ENCODE measurements at places on chromosomes 7 and 10. TPM values are rescaled to one million over a fixed set of nuclear protein-coding genes. Genes with fewer than 3 reads are reported as not detected.
A peak's percentile ranks its signal among the peaks of the same experiment; 100 is the strongest.

- DNase-seq: no peak
These were observed 125.7 kb upstream of the MTPN start for GRCh38 chr7:136102881-136103280.

- DNase-seq: peak; percentile 50
These were observed 65.6 kb upstream of the ADO start for GRCh38 chr10:62738916-62739315.

DNA sequence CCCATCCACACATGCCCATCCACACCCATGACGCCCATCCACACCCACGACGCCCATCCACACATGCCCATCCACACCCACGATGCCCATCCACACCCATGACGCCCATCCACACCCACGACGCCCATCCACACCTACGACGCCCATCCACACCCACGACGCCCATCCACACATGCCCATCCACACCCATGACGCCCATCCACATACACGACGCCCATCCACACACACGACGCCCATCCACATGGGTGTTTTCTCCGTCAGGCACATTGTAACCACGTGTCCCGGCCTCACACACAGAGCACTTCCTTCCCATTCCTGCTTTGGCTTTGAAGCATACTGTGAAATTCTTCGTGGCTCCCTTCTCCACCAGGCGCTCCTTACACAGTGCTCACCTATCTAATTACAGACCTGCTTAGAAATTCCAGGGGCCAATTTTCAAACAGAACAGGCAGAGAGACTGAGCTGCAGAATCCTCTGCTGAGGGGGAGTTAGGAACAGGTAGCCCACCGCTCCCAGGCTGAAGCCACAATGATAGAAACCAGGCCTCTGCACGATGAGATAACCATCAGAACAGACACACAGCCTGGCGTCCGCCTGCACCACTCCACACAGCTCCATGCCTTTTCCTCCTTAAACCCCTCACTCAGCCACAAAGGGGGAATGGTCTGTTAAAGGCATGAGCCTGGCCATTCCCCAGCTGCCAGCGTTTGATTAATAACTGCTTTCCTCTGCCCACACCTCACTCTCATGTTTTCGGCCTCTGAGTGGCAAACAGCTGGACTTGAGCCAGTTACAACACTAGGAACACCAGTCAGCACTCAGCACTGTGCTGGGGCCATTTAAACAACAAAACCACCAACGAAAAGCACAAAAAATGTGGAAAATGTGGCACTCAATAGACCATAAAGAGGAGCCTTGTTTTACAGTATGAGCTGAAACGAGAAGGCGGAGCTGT is 501.6 kb downstream of the PTPRN2 start:
- no peak for DNase-seq

- no peak for DNase-seq
These were observed 21.6 kb downstream of the NPC1L1 start for GRCh38 chr7:44519546-44519945.

DNA sequence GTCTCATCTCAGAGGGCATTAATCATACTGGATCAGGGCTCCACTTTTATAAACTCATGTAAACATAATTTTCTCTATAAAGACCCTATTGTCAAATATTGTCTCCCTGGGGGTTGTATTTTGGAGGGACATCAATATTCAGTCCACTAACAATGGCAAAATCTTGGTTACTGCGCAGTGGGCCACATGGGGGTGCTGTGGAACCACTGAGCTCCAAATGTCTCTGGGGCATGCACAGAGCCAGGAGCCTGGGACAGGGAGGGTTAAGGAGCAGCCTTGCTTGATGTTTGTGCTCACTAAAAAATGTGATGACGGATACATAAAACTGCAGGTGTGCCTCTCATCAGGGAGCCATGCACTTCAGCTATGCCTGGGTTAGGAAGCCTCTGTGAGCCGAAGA is 62.1 kb upstream of the PRSS58 start:
- no peak for DNase-seq

GRCh38 chr10:64444564-64444963 is 923.4 kb downstream of the REEP3 start:
- no peak for DNase-seq

- peak; percentile 20 for DNase-seq
These were observed 26.4 kb downstream of the MYL10 start for GRCh38 chr7:101602484-101603241.

- no peak for DNase-seq
These were observed 271.2 kb upstream of the IGFBP3 start for GRCh38 chr7:46192271-46192670.

DNA sequence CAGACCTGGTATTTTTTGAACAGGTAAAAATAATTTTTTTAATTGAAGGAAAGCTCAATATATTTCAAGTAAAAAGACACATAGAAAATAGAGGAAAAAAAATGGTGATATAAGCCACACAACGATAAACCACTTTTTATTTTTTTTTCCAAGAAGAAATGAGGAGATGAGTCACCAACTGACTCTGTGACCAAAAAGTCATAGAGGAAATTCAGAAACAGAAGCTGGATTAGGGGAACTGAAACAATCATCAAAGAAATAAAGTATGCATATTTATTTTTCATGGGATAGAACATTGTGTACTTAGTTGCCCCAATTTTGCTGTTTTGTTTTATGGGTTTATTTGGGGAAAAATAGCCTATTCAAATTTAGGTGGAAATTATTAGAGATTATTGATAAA is 176.8 kb upstream of the AGR3 start:
- DNase-seq: peak; percentile 33

GRCh38 chr7:38905056-38905759 is 3.8 kb downstream of the VPS41 start:
- no peak for DNase-seq

DNA sequence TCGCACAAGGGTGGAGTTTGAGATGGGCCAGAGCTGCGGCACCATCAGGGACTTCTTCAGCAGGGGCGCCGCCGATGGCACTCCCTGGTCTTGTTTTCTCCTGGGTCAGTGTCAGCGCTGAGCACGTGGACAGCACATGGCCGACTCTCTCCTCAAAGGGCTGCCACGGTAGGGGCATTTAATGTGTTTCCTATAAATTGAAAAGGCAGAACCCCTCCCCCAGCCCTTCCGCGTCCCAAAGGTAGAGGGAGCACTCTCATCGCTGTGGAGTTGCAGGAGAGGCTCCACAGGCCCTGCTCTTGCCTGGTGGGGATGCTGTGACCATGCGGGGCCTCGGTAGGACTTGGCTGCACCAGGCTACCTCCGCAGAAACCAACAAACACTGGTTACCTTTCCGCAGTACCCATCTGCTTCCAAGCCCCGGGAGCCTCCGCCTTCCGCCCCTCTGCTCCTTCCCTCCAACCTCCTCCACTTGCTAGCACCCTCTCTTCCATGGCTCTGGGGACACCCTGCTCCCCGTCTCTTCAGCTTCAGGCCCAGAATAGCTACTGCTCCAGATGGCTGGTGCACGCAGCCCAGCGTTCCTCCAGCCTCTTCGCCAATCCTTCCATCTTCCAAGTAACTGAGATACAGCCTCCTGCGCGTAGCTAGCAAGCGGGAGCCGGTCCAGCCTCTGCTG is 166.3 kb upstream of the ADCY1 start:
- DNase-seq: no peak

GRCh38 chr10:99119258-99119748 is 116.3 kb downstream of the HPSE2 start:
- no peak for DNase-seq

DNA sequence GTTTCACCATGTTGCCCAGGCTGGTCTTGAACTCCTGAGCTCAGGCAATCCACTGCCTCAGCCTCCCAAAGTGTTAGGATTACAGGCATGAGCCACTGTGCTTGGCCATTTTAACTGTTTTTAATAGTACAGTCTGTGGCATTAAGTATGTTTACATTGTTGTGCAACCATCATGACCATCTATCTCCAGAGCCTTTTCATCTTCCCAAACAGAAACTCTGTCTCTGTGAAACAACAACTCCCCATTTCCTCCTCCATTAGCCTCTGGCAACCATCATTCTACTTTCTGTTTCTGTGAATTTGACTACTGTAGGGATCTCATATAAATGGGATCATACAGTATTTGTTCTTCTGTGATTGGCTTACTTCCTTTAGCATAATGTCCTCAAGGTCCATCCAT is 48.3 kb upstream of the SEPHS1 start:
- DNase-seq: no peak

- no peak for DNase-seq
These were observed 49.0 kb downstream of the SPOCK2 start for GRCh38 chr10:72039377-72039776.

DNA sequence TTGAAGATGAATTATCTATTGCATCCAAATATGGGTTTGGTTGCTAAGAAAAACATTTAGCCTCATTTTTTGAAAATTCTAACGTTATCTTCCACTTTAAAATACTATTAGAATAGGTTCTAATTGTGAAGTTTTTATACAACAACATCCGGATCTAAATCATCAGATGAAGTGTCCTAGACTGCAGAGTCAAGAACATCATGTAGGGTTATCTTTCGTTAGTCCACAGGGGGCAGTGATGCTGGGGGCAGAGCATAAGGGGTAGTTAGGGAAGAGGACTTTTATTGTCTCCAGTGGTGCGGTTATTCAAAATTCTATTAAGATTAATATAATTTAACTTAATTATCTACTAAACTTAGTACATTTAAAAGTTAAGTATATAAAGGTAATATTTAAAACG is 990.6 kb upstream of the PHF14 start:
- DNase-seq: no peak

- peak; percentile 44 for DNase-seq
These were observed 11.5 kb downstream of the PMS2 start for GRCh38 chr7:5997210-5997808.

- peak; percentile 41 for DNase-seq
These were observed 21.8 kb downstream of the CFAP69 start for GRCh38 chr7:90266808-90267207.

GRCh38 chr10:126108693-126109092 is 212.3 kb downstream of the FANK1 start:
- no peak for DNase-seq

- no peak for DNase-seq
These were observed 58.6 kb downstream of the GSDME start for GRCh38 chr7:24698531-24699266.

GRCh38 chr10:69959911-69960310 is 92.7 kb upstream of the MACROH2A2 start:
- no peak for DNase-seq

DNA sequence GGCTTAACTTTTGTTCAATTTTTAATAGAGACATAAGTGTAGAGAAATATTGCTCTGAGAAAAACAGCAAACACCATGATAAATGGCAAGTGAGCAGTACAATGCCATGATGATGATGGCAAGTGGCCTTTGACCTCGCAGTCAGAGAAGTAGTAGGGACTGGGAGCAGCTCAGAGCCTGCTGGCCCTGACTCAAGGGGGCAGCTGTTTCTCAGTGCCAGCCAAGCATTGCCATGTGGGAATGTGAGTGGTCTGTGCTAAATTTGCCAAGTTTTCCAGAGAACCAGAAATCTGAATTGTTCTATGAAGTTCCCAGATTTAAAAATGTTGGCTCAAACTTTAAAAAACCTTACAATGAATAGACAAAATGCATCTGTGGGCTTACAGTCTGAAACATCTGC is 187.9 kb downstream of the BICC1 start:
- no peak for DNase-seq

GRCh38 chr10:131692176-131692575 is 208.6 kb upstream of the PPP2R2D start:
- DNase-seq: no peak

GRCh38 chr10:44385026-44385695 is at the start of gene CXCL12:
Gene CXCL12, minus strand, starts transcription at chr10:44385097. Its CDS starts 92 bp downstream, at chr10:44385005.
- DNase-seq: no peak

DNA sequence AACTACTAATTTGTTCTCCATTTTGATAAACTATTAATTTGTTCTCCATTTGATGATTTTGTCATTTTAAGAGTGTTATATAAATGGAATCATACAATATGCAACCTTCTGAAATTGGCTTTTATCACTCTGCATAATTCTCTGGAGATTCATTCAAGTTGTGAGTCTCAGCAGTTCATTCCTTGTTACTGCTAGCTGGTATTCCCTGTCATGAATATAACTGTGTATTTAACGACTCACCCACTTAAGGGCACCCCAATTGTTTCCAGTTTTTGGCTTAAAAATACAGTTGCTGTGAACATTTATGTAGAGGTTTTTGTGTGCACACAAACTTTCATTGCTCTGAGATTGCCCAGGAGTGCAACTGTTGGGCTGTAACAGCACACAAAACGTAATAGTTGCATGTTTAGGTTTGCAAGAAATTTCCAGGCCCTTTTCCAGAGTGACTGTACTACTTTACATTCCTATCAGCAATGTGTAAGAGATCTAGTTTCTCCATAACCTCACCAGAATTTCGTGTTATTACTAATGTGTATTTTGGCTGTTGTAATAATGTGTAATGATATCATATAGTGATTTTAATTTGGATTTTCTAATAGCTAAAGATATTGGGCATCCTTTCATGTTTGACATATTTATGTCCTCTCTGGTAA is 153.2 kb upstream of the ADCY1 start:
- DNase-seq: peak; percentile 56

GRCh38 chr7:21383227-21384220 is 44.4 kb upstream of the SP4 start:
- DNase-seq: peak; percentile 1

- no peak for DNase-seq
These were observed 766.0 kb upstream of the POT1 start for GRCh38 chr7:125695626-125696025.

GRCh38 chr7:15781944-15782343 is 95.5 kb upstream of the MEOX2 start:
- DNase-seq: no peak

- no peak for DNase-seq
These were observed 385.5 kb downstream of the SORCS3 start for GRCh38 chr10:105026566-105026965.

ACHE gene
- total RNA-seq: 18.9 TPM

PIP4K2A gene
- 36.8 TPM for total RNA-seq

TRPV6 gene
- 0.46 TPM for total RNA-seq

SPDYE2 gene
- total RNA-seq: not detected

FGFR2 gene
- 11.8 TPM for total RNA-seq

VPS37D gene
- 3.6 TPM for total RNA-seq

LGI1 gene
- total RNA-seq: 2.0 TPM

LYZL2 gene
- not detected for total RNA-seq

TFPI2 gene
- 66.2 TPM for total RNA-seq

CYP2C19 gene
- total RNA-seq: not detected

CYP3A7 gene
- total RNA-seq: not detected

NCF1 gene
- not detected for total RNA-seq

PSD gene
- 8.8 TPM for total RNA-seq

CAV1 gene
- 384 TPM for total RNA-seq

CASD1 gene
- 9.9 TPM for total RNA-seq

Measured in astrocyte (in vitro differentiated cells and primary cell).